ENCODE measurements at places on chromosomes 5 and 9.
A peak's percentile ranks its signal among the peaks of the same experiment; 100 is the strongest.

- no peak for DNase-seq
Measured at GRCh38 chr5:74051076-74051475, 425.1 kb downstream of the ARHGEF28 start.

DNA sequence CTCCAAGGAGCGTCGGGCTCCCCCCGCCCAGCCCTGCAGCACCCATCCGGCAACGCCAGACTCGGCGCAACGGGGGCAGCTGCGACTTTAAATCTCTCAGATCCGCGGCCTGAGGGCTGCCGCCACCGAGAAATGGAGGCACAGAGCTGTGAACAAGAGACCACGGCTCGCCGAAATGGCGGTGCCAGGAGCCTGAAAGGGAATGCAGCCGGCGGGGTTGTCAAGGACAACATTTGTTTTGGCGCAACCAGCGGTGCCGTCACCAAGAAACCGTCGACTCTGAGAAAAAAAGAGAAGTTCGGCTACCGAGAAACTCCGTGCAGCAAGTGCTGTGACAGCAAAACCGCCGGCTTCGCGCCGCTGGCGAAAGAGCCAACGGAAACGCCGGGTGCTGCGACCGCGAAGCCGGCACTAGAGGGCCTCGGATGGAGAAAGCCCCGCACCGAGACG is 2.1 kb upstream of the ANXA2R start:
- DNase-seq, result peak; percentile 70

DNA sequence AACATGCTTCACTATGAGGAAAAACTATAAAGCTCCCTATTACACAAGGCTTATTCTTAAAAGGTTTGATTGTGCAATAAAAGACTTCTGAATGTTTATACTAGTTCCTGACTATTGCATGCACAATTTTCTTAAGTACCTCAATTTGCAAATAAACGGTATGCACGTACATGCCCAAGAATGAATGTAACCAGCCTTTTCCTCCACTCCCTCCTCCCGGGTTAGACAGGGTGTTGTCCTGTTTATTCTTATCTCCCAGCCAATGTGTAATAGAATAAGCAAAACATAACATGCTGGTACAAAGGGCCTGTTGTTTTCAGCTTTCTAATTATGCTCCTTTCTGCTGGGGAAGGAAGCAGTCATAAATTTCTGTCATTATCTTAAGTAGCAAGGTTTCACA is 79.1 kb downstream of the AOPEP start:
- peak; percentile 34 for DNase-seq

DNA sequence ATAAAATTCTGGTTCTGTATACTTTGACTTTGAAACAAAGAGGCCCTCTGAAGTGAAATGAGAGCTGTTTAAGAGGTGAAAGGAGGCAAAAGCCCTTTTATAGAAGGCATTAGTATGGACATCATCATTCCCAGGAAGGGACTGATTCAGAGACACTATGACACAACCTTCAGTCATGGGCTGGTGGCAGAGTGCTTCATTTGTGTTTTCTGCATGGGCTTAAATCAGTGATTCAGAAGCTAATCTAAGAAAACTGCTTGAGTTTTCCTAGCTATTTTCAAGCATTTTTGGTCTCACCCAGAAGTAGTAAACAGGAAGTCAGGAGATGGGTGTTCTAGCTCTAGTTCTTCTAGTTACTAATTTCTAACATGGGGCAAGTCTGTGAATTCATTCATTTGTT is 288.9 kb downstream of the TRPM3 start:
- DNase-seq, result no peak

GRCh38 chr9:6051511-6051950 is 36.1 kb upstream of the RANBP6 start:
- no peak for DNase-seq

GRCh38 chr5:147519380-147519779 is 9.5 kb upstream of the DPYSL3 start:
- DNase-seq, result no peak

DNA sequence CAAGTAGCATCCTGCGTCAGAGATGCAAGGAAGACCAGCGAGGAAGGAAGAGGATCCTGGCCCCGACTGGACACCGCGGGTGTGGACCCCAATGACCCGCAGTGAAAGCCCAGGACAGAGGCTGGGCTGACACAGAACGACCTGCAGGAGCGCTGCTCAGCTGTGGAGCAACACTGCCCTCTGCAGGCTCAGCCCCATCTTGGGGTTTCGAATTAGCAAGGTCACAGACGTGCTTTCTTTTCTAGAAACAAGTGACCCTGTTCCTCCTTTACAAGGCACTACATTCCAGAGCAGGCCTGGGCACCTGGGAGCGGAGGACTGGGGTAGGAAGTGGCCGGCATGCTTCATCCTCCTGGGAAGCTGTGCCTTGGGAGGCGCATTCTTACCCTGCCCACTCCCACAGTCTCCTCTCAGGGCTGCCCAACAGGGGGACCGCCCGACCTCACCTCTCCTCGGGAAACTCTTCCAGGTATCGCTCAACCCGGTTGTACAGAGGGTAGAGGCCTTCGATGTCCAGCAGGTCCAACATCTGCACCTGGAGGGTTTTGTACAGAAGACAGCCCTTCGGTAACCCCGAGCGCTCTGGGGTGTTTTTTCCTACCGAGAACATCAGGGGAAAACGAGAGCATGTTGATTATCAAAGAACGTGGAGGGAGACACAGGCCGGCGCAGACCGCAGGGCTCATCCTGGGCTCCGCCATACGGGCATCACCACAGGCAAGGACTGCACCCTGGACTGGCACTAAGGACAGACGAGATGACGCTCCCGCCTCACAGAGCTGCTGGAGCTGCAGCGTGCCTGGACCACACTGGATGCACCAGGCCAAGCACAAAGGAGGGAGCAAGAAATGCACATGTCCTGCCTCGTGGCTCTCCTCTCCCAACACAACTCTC is 35.0 kb downstream of the IPPK start:
- peak; percentile 8 for DNase-seq

- no peak for DNase-seq
Measured at GRCh38 chr5:173090639-173091038, 34.5 kb downstream of the CREBRF start.

Measured in NCI-H1105 (cell line).